Amniotic epithelial cell (primary cell): ENCODE measurements at places on chromosomes 1 and 21.
A peak's percentile ranks its signal among the peaks of the same experiment; 100 is the strongest.

DNA sequence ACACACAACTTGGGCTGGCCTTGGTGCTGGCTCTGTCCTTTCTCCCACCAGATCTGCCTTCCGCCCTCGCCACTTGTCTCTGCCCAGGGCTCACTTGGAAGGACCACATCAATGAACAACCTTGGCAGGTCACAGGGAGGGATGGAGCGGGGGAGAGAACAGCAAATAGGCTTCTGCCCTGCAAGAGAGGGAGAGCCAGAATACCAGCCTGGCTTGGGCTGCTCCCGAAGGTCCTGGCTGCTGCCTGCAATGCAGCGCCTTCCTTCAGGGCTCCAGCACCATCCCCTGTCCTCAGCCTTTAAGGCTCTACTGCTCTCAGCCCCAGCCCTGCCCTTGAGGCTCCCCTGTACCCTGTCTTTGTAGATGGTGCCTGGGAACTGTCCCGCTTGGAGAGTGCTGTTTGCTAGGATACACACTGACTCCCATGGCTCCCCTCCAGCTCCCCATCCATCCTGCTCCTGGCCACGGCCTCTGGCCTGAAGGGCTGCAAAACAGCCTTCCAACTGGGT lies 43.8 kb downstream of the HIVEP3 start:
- no peak for DNase-seq

- DNase-seq = no peak
Measured at GRCh38 chr1:234914606-234915290, 213.9 kb downstream of the TOMM20 start.

GRCh38 chr1:43867976-43868740 lies 65.4 kb upstream of the ARTN start:
- peak; percentile 87 for DNase-seq

- DNase-seq = no peak
Measured at GRCh38 chr1:234726359-234726943, 116.5 kb upstream of the IRF2BP2 start.

- no peak for DNase-seq
Measured at GRCh38 chr1:203569490-203570318, 56.9 kb upstream of the ATP2B4 start.

DNA sequence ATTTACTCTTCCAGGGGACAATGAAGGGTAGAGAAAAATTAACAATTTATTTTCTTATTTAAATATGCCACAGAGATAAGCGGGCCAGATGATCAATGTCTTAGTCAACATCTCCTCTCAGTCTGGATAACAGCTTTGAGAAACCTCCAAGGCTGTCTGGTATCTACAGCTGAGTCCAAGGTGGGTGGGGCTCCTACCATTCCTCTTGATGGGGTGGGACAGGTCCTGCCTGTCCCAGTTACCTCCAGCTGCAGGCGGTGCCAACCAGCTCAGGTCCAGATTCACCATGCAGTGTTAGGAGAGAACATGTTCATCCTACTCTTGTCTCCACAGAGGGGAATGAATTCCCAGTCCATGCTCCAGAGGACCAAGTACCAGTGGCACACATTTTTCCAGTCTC lies 21.1 kb downstream of the CSMD2 start:
- no peak for DNase-seq

DNA sequence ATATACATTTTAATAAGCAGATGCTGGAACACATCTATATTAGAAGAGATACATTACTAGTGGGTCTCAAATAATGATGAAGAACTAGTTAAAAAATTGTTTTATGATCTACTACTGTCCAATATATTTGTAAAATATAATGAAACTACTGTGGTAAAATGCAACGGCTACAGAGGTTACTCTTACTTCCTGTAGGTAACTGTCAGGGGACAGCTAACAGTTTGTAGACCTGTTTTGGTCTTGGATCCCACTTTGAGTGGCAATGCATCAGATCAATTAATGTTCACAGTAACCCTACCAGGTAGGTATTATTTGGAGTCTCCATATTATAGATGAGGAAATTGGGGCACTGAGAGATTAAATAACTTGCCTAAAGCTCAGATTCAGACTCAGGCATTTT lies 26.7 kb upstream of the MYSM1 start:
- no peak for DNase-seq

- no peak for DNase-seq
Measured at GRCh38 chr1:25677193-25677773, 60.7 kb downstream of the MAN1C1 start.

DNA sequence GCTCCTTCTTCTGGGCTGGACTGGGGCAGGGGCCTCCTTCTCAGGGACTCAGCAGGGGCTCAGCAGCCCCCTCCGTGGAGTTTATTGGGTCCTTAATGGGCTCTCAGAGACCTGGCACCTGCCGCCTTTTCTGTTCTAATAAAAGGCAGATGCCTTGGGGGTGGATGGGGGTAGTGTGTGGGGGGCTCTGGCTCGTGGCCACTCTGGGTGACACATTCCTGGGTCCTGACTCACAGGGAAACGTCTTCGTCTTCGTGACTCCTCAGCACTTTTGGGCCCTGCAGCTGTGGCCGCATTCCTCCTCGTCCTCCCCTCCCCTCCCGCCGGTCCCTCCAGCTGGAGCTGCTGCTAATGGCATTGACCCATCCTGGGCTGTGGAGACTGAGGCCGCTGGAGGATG lies 107.8 kb upstream of the WNT4 start:
- no peak for DNase-seq

- DNase-seq = no peak
Measured at GRCh38 chr1:21902026-21903012, 34.8 kb downstream of the HSPG2 start.

DNA sequence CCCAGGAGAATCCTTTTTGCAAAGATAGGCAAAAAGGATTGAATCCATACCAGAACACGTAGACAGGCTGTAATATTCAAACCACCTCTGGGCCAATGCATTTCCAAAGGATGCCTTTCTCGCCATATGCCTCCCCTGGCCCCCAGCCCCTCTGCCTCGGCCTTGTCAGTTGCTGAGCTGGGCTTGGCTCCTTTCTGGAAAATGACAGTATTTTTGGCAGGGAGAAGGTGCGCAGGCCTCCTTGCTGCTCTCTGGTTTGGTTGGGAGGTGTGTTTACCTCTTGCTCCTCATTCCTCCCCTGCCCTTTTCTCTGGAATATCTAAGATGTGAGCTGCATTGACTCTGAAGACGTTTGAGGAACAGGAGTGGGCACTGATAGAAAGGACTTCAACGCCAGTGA lies 26.0 kb upstream of the CNTN2 start:
- no peak for DNase-seq

GRCh38 chr1:13541435-13542215 lies 27.8 kb upstream of the LRRC38 start:
- no peak for DNase-seq

- peak; percentile 57 for DNase-seq
Measured at GRCh38 chr1:29706936-29707335, 470.6 kb downstream of the PTPRU start.

DNA sequence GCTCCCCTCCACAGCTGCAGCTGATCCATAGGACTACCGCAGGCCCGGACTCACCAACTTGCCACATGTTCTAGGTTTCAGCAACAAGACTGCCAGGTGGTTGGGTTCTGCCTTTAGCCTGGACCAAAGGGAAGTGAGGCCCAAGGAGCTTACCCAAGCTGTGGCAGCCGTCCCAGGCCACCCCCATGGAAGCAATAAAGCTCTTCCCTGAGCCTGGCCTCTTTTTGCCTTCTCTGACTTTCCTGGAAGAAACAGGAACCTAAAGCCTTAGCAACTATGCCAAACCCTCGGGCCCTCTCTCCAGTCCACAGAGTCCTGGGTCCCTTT lies 2.7 kb upstream of the ARTN start:
- no peak for DNase-seq

- no peak for DNase-seq
Measured at GRCh38 chr21:35349376-35350080, 300.4 kb upstream of the RUNX1 start.

DNA sequence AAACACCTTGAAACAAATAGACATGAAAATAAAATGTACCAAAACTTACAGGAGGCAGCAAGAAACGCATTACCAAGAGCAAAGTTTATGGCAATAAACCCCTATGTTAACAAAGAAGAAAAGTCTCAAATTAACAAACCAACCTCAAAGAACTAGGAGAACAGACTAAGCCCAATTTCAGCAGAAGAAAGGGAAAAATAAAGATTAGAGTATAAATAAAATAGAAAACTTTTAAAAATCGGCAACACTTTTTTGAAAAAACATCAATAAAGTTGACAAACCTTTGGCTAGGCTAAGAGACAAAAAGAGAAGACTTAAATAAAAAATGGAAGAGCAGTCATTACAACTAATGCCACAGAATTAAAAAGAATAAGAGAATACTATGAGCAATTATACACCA lies 42.7 kb downstream of the SLC30A10 start:
- no peak for DNase-seq

DNA sequence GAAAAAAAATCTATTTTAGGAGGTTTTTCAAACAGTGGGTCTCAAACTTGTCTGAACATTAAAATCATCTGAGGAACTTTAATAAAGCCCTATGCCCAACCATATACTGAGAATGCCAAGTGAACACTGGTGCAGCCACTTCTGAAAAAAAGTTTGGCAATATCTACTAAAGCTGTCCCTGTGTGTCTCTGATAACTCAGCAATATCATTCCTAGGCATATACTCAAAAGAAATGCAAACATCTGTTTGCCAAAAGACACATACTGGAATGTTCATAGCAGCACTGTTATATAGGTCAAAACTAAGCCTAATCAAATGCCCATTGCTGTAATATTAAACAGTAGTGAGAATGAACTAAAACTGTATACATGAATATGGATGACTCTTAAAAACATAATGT lies 74.2 kb upstream of the RGS4 start:
- DNase-seq = no peak

- DNase-seq = no peak
Measured at GRCh38 chr1:47725000-47725473, 272.1 kb downstream of the TRABD2B start.

GRCh38 chr21:38170283-38170682 lies 86.5 kb upstream of the KCNJ15 start:
- DNase-seq = peak; percentile 32

DNA sequence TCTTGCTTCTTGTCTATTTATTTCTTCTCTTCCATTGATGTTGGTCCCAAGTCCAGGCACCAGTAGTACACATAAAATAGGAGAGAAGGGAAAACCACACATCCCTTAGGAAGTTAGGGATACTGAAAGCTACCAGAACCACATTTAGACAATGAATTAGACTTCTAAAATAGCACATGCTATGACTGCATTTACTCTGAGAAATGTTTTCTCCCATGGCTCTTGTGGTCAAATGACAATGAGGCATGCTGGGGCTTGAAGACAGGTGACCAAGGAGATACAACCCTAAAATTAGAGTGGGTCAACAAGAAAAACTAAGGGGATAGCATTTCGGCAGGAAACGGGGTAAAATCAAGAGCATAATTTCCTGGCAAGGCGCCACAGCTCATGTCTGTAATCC lies 17.1 kb downstream of the MTOR start:
- DNase-seq = no peak

DNA sequence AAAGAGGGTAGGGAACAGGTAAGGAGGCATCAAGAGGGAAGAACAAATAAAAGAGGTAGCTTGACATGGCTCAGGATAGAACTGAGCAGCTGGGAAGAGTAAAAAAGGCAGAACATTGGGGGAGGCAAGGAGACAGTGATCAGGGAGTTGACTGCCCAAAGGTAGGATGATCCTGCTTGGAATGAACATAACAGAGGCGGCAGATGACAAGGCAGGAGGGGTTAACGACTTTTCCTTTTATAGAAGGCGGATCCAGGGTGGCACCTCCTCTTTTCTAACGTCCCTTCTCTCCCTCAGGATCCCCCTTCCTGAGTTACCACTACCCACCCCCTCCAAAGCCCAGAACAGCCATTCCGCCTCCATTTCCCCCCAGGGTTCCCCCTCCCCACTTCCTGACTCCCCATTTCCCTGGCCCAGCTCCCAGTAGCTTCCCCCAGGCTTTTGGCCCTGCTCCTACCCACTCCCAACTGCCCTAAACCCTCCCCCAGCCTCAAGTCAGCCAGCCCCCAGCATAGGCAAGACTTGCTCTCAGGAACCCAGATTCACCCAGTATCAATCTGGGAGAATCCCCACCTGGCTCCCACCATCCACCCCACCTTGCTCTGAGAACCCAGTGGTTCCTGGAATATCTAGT lies 769 bp upstream of the ADAMTS4 start:
- no peak for DNase-seq

- no peak for DNase-seq
Measured at GRCh38 chr1:110350360-110350759, 11.2 kb downstream of the RBM15 start.

- no peak for DNase-seq
Measured at GRCh38 chr21:34882719-34883131, 166.4 kb downstream of the RUNX1 start.

- DNase-seq = peak; percentile 96
Measured at GRCh38 chr21:42002421-42002958, 7.7 kb downstream of the ZBTB21 start.

DNA sequence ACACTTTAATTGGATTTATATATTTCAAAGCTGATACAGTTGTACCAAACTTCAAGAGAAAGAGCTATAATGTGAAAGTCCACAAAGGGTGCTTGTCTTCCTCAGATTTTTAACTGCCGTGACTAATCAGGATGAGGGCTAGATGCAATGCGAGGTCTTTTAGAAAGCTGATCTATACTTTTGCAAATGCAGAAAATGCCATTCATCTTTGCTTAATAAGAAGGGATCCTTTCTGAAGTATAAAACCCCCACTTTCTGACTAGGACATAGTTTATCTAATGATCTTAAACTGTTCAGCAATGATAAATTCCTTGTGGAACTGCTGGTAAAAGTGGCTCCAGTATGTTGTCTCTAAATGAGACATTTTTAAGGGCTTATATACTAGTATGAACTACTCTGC lies 102.7 kb upstream of the NGF start:
- no peak for DNase-seq

DNA sequence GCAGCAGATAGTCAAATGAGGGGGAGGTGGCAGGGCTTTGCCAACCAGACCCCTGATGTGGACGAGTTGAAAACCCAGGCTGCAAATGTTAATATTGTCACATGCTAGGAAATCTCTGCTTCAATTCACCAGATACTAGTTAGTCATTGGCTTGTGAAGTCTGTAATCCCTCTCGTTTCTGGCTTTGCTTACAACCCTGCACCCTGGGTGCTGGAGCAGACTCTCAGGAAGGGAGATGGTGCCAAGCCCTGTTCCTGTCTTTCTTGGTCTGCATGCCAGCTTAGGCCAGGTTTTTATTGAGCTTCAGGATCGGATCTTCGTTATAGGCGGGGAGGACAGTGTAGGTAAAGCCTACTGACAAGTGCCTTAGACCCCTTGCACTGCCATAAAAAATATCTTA lies 53.3 kb downstream of the MDM4 start:
- DNase-seq = no peak

DNA sequence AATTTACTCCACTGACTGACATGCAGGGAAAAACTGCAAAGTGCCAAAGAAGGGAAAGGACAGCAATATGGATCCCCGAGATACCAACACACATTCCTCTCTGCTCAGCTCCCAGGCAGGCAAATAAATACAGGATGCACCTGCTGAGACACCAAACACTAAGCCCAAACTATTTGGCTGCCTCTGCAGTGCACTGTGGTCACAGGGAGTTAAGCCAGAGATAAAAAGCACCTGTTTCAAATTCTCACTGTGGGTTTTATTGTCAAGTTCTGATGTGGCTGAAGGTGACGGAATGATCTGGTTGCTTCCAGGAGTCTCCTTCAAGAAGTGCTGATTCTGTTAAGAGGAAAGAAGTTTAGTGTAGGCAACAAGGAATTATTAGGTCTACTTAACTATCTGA lies 17.7 kb downstream of the TEX38 start:
- no peak for DNase-seq

- DNase-seq = peak; percentile 83
Measured at GRCh38 chr1:232620356-232620969, 9.5 kb downstream of the SIPA1L2 start.
